Activated CD8-positive, alpha-beta memory T cell treated with anti-CD3 and anti-CD28 coated beads for 24 hours (primary cell): ENCODE measurements at places on chromosomes 2 and 18.

DNA sequence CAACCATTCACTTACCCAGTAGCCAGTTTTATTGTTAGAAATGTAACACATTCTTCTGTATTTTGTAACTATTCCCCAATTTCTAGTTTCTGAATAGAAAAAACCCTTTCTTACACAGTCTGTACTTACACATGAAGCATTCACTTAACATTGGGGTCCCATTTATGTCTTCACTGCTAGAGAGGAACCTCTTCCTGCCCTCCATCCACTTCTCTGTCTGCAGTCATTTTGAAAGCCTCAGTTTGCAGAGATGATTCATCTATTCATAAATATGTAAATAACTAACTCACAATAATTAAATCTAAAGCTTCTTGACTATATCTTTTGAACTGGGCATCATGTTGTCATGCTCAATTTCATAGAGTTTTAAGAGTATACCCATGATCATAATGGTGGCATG lies 55.9 kb downstream of the ZRANB3 start:
- DNase-seq: no peak

- DNase-seq: no peak
Measured at GRCh38 chr2:83069724-83070123, 1389.4 kb downstream of the SUCLG1 start.

- no peak for DNase-seq
Measured at GRCh38 chr2:65092791-65093190, 36.6 kb downstream of the CEP68 start.

- no peak for DNase-seq
Measured at GRCh38 chr18:48934723-48935432, 15.9 kb downstream of the SMAD7 start.

DNA sequence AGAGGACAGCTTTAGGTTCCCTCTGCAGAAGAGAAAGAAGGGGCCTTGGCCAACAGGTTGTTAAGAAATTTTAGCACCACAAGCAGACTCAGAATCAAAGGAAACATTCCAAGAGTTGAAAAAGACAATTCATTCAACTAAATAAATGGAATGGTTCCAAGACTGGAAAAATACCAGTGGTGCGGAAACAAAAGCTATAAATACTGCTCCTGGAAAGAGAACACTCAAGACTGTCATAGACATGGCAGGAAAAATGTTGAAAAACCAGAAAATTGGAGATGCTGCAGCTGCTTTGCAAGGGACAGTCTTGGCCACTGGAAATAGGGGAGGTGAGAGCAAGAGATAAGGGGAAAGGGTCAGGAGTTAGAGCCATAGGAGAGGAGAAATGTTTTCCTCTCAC lies 312.7 kb upstream of the CYRIA start:
- no peak for DNase-seq

DNA sequence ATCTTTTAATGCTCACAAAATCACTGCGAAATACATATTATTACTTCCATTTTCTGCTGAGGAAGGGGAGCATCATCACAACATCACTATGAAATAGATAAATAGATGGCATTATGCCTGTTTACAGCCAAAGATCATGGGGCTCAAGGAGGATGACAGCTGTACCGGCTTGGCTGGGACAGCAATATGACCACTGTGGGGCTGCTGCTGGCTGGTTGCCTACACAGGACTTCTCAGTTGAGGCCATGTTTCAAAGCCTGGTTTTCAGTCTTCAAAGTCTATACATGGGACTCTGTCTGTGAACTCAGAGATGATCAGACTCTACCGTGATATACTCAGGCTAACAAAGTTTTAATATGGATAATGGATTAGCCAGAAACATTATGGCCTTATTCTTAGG lies 58.7 kb downstream of the SPATS2L start:
- no peak for DNase-seq

- DNase-seq: no peak
Measured at GRCh38 chr2:75053484-75054112, 95.2 kb downstream of the POLE4 start.
